ENCODE measurements at places on chromosomes 5 and 9. TPM values are rescaled to one million over a fixed set of nuclear protein-coding genes. Genes with fewer than 3 reads are reported as not detected.
A peak's percentile ranks its signal among the peaks of the same experiment; 100 is the strongest.

The ZFP37 gene
- total RNA-seq = 2.2 TPM

DNA sequence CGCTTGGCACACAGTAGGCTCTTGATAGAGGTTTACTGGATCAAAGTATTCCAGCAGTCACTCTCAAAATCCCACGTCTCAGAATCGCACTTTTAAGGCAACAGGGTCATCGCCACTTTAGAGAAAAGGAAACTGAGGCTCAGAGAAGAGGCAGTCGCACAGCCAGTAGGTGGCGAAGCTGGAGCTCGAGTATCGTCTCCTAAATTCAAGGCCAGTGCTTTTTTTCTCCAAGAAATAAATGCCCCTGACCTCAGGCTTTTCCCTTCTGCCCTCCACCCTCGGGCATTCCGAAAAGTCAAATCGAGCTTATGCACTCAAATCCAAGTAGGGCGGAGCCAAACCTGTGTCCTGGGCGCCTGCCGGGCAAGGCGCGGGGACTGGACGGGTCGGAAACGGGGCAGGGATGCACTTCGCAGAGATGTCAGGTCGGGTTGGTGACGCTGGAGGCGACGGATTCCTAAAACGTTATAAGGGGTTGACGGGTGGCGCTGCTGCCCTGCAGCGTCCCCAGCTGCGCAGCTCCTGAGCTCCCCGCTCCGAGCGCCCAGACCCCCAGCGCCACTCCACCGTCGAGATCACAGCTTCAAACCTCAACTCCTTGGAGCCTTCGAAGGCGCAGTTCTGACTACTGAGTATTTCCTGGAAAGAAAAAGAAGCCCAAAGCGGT is 4.7 kb upstream of the FOXB2 start:
- peak; percentile 78 for DNase-seq

The MAMDC2 gene
- total RNA-seq = 115 TPM

DNA sequence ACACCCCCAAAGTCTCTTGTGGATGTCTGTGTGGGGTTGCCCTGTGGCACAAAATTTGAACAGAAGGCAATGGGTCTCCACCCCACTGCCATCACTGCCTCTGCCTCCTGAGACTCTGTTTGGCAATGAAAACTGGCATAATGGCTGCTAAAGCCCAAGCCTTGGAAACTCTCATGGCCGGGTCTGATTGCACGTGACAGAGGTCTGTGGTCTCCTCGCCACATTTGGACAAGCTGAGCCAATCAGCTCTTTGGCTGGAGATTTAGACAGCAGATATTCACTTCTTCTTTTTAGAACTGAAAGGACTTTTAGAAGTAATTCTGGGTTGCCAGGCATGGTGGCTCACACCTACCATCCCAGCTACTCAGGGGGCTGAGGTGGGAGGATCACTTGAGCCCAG is 5.5 kb downstream of the GGTA1 start:
- no peak for DNase-seq

The VCAN gene
- 117 TPM for total RNA-seq

The ENDOG gene
- 21.4 TPM for total RNA-seq

DNA sequence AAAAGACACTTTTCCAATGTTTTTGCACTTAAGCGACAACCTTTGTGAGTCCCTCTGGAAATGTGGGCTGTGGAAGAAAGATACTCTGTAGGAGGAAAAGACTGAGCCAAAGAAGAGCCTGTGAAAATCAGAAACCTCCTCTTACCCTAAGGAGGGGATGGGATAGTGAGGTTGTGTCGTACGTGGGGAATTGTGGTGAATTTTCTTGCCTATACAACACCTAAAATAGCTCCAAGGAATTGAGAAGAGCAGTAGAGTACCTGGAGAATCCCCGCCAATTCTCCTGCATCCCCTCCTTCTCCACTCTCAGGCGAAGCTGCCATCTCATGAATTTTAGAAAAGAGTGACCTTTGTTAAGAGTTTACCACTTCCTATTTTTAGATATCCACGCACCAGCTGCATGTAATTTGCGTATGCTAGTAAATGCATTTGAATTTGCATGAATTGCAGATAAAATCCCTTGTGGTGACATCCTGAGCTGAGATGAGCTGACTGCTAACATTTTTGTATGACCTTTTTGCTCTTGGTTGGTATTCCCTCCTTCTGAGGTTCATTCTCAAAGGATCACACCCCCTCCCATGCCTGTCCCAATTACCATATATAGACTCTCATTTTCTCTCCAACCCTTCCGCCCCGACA is 147.2 kb downstream of the PCSK5 start:
- no peak for DNase-seq

DNA sequence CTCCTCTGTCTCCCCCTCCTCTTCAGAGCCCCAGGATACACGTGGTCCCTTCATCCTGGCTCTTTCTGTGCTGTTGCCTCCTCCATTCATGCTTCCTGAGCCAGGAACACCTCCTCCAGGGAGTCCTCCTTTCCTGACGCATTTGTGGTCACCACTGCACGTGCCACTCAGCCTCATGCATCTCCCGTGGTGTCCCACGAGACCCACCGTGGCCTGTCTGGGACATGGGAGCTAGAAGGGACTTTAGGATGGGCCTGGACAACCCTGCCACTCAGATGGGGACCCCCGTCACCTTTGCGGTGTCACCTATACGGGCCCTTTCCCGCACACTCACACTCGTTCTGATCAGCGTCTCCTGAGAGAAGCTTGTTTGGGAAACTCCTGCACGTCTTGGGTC is 6.7 kb downstream of the GLIPR2 start:
- no peak for DNase-seq

The MOB3B gene
- total RNA-seq = 7.6 TPM

The CCL27 gene
- total RNA-seq = not detected

DNA sequence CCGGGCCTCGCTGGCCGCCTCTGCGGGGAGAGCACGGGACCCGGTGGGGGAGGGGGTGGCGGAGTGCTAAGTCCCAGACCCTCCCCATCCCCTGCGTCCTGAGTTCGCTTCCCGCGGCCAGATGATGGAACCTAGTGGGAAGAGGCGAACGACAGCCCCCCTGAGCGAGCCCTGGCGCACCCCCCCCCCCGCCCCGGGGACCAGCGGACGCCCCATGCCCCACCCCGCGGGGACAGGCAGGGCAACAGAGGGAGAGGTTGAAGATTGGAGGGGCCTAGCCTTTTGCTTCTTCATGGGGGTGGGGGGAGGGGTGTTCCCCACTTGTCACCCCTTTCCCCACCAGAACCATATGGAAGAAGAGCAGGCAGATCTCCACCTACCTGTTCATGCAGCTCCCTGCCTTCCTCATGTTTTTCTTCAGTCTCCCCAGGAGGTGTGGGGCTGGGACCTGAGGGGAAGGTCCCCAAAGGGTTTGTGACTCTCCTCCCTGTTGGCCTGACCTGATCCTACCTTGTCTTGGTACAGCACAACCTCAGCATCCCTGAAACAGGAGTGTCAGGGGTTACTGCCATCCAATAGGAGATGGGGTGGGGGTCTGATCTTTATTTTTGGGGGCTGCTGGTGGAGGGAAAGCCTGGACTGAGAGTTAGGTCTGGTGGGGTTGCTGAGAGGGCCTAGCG is 485 bp downstream of the FAM53C start:
- DNase-seq = no peak

GRCh38 chr5:138625134-138625533 is 49.9 kb upstream of the HSPA9 start:
- DNase-seq = no peak
